ENCODE measurements at places on chromosomes 1 and 21.

- no peak for DNase-seq
These were observed 34.0 kb upstream of the SSX2IP start for GRCh38 chr1:84724128-84724860.

- no peak for DNase-seq
These were observed 8.5 kb downstream of the CFHR4 start for GRCh38 chr1:196896355-196896754.

GRCh38 chr21:37783016-37783415 lies 133.2 kb downstream of the KCNJ6 start:
- DNase-seq, result no peak

GRCh38 chr1:170685166-170685565 lies 21.2 kb downstream of the PRRX1 start:
- no peak for DNase-seq

DNA sequence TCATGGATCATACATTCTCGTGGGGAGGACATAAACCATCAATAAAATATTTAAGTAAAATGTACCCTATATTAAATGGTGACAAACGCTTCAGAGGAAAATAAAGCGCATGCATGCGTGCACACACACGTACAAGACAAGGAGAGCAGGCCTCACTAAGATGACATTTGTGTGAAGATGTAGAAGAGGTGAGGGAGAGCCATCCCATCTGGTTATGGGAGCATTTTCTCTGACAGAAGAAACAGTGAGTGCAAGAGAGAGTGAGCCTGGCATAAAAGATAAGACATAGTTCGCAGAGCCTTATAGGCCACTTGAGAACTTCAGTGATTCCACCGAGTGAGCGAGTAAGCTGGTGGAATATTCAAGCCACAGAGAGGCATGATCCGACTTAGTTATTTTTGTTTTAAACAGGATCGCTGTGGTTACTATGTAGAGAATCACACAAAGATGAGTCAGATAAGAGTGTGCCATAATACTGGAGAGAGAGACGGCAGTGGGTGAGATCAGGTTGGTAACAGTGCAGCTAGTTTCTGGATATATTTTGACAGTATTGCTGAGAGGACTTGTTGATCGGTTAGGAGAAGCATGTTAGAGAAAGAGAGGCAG lies 624.2 kb downstream of the PLPP3 start:
- no peak for DNase-seq

- no peak for DNase-seq
These were observed 567.2 kb downstream of the NPHP4 start for GRCh38 chr1:5424802-5425703.

- no peak for DNase-seq
These were observed 110.3 kb downstream of the SEC16B start for GRCh38 chr1:177859572-177859971.

DNA sequence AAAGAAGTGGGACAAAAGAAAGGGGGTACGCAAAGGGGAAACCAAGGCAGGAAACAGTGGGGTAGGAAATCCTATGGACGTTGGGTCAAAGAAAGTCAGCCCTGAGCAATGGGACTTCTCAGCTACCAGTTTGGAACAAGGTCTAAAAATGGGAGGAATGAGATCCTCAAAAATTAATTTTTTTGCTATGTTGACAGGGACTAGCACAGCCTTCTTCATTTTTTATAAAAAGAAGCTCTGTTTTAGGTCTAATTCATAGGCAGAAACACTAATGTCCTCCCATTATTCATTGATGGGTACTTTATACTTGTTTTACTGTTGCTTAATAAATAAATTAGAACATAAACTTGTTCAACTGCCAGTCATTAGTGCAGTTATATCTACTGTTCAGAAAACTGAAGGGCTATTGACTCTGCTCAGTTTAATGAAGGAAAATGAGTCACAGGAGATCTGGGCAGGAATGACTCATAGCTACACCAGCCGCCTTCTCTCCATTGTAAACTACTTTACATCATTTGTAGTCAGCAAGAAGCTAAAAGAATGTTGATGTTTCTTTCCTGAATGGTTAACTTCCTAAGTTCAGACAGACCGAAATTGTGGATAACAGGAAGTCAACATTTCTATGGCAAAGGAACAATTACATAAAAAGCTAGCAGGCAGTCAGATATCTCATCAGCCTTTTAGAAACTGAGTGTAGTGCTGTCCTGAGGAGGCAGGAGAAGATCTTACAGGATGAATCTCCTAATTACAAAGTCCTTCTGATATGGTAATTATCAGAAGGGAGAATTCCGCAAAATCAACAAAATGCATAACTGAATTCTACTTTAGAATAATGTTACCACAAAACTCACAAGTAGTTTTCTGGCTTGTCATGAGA lies 356.4 kb upstream of the PKN2 start:
- no peak for DNase-seq

GRCh38 chr1:203628201-203629015 lies 1.8 kb downstream of the ATP2B4 start:
- peak; percentile 64 for DNase-seq

DNA sequence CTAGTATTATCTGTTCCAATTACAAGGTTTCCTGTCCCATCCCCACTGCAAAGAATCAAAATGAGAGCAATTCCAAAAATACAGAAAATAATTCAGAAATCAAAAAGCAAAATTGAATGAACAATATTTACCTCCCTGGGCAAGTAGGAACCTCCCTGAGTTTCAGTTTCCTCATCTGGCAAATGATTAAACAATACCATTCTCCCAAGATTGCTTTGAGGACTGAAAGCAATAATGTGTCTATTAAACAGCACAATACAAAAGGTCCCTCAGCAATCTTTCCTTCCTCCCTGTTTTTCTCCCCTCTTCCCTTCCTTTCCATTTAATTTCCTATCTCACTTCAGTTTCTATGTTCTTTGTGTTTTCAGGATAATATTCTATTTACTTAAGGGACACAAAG lies 171.0 kb downstream of the ZC3H11B start:
- no peak for DNase-seq

DNA sequence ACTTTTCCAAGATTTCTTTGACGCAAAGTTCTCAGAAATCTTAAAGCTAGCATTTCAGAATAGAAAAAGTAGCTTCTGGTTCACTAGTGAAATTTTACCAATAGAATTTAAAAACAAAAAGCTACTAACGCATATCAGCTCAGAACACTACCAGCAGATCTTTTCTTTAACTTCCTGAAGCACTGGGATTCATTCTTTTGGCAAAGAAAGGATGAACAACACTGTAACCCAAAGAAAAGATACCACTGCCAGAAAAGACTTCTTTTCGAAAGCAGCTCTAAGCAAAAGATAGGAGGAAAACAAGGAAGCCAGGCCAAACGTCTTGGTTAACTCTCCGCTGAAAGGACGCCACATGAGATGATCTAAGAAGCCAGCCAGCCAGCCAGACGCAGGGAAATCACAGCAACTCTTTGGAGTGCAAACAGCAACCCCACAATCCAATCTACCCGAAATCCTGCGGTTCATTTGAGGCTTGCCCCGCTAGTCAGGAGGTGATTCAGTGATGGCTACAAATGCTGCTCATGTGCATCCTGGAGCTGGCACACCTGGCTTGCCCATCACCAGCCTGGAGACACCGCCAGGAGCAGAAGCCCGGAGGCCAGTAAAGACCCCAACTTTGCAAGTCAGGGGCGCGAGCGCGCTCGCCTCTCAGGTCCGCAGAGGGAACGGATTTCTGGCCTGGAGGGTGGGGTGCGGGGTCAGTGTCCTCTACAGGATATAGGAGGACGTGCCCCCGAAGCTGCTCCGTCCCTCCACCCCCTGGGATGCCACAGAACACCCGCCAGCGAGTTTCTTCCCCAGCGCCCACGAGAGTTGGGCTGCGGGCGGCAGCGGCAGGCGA lies 812 bp downstream of the NBPF1 start:
- peak; percentile 94 for DNase-seq

DNA sequence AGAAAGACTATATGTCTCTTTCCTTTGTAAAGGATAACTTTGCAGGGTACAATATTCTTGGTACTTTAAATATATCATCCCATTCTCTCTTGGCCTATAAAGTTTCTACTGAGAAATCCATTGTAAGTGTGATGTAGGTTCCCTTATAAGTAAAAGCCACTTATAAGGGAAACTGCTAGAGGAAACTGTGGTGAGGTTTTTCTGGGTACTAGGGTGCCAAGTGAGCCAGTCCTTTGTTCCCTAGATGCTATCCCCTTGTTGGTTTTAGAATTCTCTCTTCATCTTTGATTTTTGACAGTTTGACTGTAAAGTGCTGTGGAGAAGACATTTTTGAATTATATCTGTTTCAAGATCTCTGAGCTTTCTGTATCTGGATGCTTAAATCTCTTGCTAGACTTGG lies 108.9 kb upstream of the NEK7 start:
- DNase-seq, result no peak
